Mesenteric fat pad (tissue), 1 donor: ENCODE measurements at places on chromosomes 6 and 20.

GRCh38 chr6:156865019-156865629 is 87.9 kb downstream of the ARID1B start:
- no peak for DNase-seq

GRCh38 chr20:63060057-63060991 is 53.6 kb upstream of the BHLHE23 start:
- peak; percentile 39 for DNase-seq

GRCh38 chr20:1987826-1988225 is 6.0 kb downstream of the PDYN start:
- DNase-seq = no peak

GRCh38 chr6:9937031-9937763 is 477.7 kb downstream of the TFAP2A start:
- no peak for DNase-seq

DNA sequence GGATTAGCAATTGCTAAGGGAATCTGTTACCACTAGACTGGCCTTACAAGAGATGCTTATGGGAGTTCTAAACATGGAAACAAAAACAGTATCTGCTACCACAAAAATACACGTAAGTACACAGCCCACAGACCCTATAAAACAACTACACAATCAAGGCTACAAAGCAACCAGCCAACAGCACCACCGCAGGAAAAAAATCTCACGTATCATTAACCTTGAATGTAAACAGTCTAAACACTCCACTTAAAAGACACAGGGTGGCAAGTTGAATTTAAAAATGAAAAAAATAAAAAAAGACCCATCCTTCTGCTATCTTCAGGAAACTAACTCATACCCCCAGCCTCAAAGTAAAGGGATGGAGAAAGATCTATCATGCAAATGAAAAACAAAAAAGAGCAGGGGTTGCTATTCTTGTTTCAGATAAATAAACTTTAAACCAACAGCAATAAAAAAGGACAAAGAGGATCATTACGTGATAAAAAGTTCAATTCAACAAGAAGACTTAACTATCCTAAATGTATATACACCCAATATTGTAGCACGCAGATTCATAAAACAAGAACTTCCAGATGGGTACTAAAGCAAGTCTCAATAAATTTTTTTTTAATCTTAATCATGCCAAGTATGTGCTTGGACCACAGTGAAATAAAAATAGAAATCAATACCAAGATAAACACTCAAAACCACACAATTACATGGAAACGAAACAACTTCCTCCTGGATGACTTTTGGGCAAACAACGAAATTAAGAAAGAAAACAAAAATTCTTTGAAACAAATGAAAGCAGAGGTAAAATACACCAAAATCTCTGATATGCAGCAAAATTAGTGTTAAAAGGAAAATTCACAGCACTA is 52.3 kb downstream of the RNGTT start:
- DNase-seq = no peak

DNA sequence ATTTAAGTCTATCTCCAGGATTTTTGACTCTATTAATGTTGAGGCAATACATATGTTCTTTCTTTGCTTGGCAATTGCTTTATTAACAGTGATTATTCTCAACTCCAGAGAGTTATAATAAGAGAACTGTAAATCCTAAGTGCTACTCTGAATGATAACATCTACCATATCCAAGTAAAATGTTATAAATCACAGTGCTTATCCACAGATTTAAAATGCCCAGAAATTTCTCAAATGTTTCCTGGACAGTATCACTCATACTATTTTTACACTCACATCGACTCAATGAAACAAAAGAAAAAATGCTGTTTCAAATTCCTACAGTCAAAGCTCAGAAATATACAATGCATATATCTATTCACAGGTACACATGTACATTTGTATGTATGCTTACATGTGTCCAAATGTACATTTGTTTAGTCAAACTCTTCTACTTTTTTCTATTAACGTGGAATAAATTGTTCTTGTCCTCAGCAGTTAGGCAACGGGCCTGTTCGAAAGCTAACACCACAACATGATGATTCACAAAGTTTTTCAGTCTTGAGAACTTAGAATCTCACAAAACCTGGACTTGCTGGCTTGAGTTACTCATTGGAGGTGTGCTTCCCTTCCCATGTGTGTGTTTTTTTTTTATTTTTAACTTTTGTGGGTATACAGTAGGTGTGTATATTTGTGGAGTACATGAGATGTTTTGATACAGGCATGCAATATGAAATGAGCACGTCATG is 193.0 kb downstream of the GJA10 start:
- DNase-seq = no peak

GRCh38 chr6:6960571-6961251 is 147.1 kb upstream of the RREB1 start:
- DNase-seq = peak; percentile 5

- no peak for DNase-seq
These were observed at the start of gene GLP1R for GRCh38 chr6:39048481-39049399. TSS of gene GLP1R (plus strand) at chr6:39048781. CDS start at chr6:39048841, 60 bp downstream.

GRCh38 chr6:49847673-49848072 is 18.7 kb downstream of the CRISP1 start:
- DNase-seq = no peak

- no peak for DNase-seq
These were observed 258.4 kb upstream of the CITED2 start for GRCh38 chr6:139632840-139633239.

DNA sequence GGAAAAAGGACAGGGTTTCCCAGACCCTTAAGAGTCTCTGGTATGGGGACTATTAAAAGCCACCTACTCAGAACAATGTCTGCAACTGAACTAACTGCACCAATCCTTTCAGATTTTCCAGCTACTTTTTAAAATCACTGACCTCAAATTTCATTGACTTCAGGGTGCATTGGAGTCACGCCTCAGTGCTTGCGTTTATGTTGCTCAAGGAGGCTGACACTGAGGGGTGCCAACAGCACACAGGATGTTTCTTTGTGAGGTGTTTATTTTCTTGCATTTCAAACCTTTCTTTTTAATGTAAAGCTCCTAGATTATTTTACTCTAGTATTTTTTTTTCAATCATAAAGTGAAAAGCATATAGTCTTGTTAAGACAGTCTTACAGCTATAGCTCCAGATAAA is 402.0 kb upstream of the SLC35B3 start:
- no peak for DNase-seq

DNA sequence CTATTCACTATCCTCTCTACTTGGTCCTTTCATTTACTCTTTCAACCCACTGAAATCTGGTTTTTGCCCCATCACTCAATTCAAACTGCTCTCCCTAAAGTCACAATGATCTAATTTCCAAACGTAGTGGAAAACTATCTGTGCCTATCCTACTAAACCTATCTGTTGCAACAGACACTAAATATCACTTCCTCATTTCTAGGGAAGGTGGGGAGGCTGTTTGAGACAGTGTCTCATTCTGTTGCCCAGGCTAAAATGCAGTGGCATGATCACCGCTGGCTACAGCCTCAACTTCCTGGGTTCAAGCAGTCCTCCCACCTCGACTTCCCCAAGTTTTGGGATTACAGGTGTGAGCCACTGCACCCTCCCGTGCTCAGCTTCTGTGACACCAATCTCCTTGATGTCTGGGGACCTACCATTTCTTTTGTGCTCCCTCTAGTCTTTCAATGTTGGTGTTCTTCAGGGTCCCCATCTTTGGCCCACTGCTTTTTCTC is 8.8 kb downstream of the RANBP9 start:
- no peak for DNase-seq

- DNase-seq = no peak
These were observed 31.4 kb upstream of the SEC63 start for GRCh38 chr6:107989166-107990094.

DNA sequence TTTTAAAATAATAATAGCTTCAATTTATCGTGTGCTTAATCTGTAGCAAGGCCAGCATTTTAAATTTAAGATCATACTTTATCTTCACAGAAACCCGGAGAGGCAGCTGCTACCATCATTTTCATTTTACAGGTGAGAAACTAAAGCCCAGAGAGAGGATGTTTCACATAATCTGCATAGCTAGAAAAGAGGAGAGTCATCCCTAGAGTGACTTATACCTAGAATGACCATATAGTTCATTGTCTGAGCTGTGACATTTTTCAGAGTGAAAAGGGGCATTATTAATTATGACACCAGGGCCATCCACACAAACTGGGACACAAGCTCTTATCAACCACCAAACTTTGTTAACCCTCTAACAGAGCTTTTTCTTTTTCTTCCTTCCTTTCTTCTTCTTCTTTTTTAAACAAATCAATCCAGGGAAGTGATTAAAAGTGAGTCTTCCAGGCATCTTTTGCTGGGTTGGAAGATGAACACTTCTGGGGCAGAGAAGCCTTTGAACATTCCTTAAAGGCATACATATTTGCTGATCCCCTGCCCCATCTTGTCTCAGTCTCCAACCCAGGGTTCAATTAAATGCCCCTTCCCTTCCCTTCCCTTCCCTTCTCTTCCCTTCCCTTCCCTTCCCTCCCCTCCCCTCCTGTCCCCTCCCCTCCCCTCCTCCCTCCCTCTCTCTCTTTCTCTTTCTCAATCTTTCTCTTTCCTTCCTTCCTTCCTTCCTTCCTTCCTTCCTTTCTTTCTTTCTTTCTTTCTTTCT is 272.5 kb upstream of the JAG1 start:
- DNase-seq = no peak

DNA sequence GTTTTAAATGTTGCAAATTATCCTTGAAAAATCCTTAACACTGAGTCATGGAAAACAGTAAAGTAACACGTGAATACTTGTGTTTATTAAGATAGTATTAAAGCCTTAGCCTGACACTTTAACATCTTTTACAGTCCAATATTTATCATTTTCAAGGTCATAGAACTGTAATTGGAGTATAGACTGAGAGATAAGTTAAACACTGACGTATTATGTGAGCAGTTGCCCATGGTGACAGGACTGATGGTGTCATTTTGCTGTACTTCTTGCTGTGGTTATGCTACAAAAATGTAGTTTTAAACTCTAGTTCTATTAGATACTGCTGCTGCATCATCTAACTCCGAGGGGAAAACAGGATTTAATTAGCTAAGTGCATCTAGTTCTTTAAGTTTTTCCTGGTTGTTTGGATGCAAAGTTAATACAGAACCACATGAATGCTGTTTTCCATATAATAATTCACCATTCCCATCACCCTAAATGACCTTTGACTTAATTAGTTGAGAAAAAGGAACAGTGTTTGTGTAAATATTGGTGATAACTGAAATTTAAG is 37.8 kb downstream of the SLC2A12 start:
- no peak for DNase-seq

- no peak for DNase-seq
These were observed 541.9 kb downstream of the CDH26 start for GRCh38 chr20:60500038-60500701.

GRCh38 chr6:53426667-53427270 is 78.0 kb upstream of the ELOVL5 start:
- DNase-seq = no peak

DNA sequence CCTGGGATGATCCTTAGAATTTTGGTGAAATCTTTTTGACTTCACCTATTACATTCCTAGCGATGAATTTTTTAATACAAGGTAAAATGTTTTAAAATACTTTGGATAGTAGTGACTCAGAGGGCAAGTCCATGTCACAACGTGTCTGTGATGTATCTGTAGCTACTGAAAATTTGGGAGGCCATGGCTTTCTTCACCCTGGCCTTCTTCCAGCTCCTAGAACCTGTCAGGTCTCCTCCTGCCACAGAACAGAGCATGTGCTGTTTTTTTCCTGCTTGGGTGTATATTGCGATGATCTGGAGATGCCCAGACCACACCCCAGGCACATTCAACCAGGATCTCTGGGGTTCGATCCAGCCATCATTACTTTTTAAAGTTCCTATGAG is 194.4 kb downstream of the BTBD3 start:
- DNase-seq = no peak

DNA sequence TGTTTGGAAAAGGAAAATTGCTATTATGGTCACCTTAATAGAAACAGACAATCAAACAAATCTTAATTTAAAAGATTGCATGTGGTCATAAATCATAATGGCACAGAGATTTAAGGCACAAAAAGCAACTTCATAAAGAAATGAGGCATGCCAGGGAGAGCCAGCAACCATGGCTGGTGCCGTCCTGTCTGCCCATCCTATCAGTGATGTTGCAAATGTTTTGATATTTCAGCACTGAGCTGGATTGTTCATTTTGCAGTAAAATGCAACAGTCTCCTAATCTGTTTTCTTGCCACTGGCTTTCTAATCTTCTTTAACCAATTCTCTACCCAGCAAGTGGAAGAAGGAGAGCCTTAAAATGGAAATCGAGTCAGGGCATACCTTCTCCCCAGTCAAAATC is 249.8 kb downstream of the SAMD5 start:
- DNase-seq = no peak

GRCh38 chr6:127319686-127320085 is 23.7 kb downstream of the ECHDC1 start:
- DNase-seq = no peak

- no peak for DNase-seq
These were observed 758.8 kb downstream of the EYS start for GRCh38 chr6:64948261-64948660.

DNA sequence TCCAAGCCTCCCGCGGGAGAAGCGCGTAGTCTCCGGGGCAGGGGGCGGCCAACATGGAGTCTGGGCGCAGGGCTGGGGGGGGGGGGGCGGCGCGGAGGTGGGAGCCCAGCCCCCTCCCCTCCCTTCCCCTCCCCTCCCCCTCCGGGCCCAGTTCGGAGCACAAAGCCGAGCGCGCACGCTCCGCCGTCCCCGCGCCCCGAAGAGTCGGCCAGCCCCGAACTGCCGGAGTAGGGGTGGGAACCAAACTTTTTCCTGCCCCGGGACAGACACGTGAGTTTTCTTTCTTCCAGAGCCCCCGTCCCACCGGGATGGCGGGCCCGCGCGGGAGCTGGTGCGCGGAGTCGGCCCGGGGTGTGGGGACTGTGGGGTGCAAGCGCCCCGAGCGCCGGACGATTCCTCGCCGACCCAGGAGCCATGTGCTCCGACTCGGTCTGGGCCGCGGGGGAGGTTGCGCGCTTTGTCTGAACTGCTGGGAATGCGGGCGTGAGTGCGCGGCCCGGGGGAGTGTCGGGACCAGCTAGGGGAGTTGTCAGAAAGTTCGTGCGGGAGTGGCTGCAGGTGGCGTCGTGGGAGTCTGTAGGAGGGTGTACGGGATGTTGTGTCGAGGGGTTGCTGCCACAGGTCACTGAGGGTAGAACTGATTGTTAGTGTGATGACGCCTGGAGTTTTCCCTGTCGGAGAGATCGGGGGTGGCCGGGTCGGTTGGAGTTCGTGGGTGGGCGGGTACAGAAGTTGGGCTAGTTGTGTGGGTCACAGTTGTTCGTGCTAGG is 1.2 kb downstream of the TGIF2 start:
- no peak for DNase-seq

DNA sequence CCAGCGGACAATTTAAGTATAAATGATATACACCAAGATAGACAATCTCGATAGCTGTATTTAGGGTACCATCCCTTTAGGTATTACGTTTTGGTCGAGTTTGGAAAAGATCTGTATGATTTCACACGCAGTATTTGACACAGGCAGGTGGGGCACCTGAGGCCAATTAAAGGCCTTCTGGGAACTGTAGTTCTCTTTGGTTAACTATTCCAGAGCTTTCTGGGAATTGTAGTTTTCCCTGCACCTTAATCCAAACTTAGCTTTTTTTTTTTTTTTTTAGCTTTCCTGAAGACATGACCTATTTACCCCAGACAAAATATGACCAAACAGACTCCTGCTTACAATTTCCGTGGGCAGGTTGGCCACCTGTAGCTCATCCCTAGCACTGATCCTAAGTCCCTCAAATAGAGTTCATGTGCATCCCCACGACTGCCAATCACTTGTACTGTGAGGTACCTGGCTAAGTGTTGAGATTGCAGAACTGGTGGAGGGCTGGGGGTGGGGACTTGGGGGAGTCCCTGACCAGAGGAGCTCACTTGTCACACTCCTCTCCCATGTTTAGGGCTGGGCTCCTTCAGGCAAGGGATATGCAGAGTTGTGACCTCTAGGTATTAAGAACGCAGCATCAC is 999 bp upstream of the EHMT2 start:
- DNase-seq = no peak

- no peak for DNase-seq
These were observed 36.1 kb downstream of the CAP2 start for GRCh38 chr6:17429383-17430061.
